ENCODE measurements at places on chromosomes 12 and 14.
A peak's percentile ranks its signal among the peaks of the same experiment; 100 is the strongest.

DNA sequence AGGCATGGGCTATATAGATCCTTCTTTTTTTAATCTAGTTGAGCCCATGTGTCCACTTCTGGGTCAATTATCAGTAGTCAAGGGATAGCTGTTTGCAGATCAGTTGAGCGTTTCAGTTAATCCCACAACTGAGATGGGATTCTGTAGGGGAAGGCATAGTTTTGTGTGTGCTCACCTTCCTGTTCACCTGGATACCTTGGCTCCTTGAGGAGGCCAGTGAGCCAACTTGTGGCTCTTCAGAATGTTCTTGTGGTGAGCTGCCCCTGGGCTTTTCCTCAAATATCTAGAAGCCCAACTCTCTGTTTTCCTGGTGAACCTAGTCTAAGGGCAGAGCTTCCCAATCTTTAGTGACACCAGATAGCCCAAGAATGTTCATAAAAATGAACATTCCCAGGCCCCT is 302.9 kb upstream of the TBX3 start:
- no peak for DNase-seq

DNA sequence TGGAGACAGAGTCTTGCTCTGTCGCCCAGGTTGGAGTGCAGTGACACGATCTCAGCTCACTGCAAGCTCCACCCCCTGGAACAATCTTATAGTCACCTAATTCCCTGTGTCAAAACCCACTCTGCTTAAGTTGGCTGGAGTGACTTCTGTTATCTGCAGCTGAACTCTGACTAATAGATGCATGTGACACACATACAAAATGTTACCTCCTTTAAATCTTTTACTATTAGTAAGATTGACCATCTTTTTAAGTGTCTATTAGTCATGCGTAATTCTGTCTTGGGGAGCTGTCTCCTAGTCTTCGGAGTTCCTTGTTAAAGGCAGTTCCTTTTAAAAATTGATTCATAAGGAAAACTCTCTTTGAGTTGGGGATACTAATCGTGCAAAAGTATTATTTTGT is 7.4 kb downstream of the IFI27L1 start:
- no peak for DNase-seq

GRCh38 chr14:104712881-104713734 is 10.9 kb upstream of the ADSS1 start:
- no peak for DNase-seq

DNA sequence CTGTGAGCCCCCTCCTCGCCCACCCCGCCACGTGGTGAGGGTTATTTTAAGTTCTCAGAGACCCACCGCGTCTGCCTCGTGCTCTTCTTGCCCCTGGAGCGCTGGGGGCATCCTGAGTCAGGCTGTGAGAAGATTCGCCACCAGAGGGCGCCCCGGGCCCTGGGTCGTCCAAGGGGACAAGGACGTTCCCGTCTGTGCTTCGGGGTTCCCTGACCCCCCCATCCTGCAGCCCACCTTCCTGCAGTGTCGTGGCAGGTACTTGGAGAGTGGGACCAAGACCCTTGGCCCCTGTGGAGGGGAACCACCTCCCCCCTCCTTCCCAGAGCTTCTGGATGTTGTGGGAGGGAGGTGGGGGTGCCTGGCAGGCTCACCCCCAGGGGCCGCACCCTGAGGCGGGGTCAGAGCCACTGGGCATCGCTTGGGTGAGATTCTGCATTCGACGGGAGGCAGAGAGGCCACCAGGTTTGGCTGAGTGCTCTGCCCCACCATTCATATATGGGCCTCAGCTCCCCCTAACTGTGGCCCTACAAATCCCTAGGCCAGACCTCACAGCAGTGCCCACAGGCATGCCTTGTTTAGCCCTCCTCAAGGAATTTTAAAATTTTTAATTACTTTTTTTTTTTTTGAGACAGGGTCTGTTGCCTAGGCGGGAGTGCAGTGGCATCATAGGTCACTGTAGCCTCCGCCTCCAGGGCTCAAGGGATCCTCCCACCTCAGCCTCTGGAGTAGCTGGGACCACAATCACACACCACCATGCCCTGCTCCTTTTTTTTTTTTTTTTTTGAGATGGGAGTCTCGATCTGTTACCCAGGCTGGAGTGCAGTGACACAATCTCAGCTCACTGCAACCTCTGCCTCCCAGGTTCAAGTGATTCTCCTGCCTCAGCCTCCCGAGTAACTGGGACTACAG is 17.0 kb downstream of the RHOF start:
- peak; percentile 86 for DNase-seq

GRCh38 chr12:57836442-57837375 is 9.8 kb downstream of the CTDSP2 start:
- DNase-seq: peak; percentile 93

All from NB4 (cell line).